GM12891 (cell line): ENCODE measurements at places on chromosomes 2 and 18.

- DNase-seq: no peak
These were observed 1080.2 kb upstream of the NRXN1 start for GRCh38 chr2:52112141-52112540.

- no peak for DNase-seq
These were observed 41.1 kb upstream of the EPB41L3 start for GRCh38 chr18:5584746-5585417.

DNA sequence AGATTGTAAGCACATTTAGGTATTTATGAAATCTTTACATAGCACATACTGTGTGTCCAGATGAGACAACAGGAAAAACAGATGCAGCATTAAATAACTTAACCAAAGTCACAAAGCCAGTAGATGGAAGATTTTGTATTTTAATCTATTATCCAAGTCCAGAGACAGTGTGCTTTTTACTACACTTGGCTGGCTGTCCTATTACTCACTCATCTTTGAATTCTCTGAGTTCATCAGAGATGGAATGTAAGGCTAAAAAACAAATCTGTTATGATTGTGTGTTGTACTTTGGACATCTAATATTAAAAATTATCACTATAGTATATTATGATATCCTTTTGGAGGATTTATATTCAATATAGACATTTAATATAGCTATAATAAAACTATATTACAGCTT is 1189.4 kb downstream of the DSC3 start:
- DNase-seq: no peak

DNA sequence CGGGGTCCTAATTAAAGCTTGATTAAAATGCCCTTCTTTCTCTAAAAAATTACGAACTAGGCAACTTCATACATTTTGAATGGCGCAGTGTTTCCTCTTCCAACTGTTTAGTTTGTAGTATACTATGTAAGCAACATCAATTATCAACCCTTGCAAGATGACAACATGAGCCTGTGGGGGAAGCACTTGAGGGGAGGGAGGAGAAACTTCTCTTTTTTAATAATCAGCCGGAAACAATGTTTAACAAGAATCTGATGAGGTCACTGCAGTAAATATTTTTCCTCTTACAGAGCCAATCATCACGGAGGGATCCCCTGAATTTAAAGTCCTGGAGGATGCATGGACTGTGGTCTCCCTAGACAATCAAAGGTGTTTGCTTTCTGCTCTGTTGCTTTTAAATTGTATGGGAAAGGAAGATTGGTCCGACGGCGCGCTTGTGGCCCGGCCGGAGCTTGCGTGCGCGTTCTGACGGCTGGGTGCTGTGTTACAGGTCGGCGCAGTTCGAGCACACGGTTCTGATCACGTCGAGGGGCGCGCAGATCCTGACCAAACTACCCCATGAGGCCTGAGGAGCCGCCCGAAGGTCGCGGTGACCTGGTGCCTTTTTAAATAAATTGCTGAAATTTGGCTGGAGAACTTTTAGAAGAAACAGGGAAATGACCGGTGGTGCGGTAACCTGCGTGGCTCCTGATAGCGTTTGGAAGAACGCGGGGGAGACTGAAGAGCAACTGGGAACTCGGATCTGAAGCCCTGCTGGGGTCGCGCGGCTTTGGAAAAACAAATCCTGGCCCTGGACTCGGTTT is 5.3 kb upstream of the DLX1 start:
- DNase-seq: no peak

DNA sequence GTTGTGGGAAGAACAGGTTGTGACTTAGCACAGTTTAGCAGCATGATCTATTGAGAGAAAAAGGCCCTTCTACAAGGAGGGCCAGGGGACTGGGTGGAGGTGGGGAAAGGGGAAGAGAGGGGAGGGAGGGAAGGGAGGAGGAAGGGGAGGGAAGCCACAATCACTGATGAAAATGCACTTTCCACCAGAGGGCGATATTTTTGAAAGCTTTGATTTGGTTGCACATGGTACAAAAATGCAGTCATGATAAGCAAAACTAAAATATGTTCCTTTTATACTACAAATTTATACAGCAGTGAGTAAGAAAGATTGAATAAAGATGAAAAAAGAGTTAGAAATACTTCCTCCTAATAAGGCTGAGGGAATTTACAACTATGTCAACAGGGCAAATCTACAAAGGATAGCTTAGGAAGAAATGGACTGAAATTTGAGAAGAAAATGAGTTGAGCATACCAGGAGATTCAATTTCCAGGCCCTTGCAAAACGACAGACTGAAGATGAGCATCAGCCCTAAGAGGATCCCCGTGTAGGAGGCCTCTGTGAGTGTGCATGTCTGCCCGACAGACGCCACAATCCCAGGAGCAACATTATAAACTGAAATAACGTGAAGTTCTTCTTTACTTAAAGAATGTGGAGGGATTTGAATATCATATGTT is 17.2 kb downstream of the SH3YL1 start:
- no peak for DNase-seq

GRCh38 chr18:55500316-55501086 is 87.5 kb downstream of the TCF4 start:
- no peak for DNase-seq
